Caco-2 (cell line): ENCODE measurements at places on chromosomes 13 and 19. TPM values are rescaled to one million over a fixed set of nuclear protein-coding genes. Genes with fewer than 3 reads are reported as not detected.

DNA sequence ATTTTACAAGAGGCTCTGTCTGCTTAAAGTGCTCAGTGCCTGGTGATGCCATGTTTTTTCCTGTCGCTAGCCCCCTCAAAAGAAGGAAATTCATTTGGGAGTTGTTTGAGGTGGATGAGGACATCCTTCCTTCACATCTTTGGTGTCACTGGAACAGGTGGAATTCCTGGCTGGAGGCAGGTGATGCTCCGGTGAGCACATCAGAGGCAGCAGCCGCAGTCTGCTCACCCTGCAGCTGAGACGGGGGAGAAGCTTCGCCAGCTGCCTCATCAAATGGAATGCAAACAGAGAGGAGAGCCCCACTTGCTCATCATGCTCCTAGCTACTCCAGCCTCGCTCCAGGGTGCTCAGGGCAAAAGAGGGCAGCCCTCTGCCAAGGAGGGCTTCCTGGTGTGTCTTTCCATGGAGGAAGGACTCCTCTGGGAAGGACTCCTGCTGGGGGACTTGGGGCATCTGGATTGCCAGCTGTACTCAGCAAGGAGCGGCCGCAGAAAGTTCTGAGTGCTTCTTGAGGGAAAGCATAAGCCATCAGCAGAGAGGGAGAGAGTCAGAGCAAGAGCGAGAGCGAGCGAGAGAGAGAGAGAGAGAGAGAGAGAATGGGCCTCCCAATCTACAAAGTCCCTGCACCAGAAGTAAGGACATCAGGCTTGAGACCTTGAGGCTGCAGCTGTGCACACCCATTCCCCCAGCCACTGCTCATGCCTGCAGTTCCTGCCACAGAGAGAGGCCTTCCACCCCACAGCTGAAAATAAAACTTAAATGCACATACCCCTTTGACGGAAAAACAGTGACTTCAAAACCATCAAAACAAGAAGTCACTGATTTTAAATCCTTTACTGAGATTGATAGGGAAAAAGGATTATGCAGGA, 74.3 kb upstream of the UBL3 start:
- no peak for DNase-seq

DNA sequence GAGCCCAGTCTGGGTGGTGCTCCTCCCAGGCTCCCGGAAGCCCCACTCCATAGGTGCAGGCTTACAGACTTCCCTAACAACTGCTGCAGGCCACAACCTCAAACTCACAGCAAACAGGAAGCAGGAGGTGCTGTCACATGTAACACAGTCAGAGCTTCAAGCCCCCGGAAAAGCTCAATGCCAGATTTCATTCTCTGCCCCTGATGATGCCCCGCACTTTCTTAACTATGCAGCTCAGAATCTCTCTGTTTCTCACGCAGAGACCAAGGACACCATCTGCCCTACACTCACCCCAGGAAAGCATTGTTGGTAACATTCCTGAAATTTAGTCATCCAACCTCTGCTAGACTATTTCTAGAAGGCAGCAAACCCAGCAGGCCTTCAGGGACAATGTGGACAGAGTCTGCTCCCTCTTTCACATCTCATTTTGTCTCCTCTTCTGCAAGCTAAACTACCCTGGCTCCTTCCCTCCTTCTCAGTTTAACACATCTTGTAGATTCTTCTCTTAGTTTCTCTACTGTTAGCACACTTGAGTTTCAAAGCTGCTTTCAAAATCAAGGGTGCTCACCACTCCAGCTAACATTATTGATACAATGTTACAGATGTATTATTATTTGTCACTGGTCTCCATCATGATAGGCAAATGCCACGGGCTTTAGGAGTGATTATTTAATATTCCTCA, 162.5 kb downstream of the KCTD12 start:
- no peak for DNase-seq

DNA sequence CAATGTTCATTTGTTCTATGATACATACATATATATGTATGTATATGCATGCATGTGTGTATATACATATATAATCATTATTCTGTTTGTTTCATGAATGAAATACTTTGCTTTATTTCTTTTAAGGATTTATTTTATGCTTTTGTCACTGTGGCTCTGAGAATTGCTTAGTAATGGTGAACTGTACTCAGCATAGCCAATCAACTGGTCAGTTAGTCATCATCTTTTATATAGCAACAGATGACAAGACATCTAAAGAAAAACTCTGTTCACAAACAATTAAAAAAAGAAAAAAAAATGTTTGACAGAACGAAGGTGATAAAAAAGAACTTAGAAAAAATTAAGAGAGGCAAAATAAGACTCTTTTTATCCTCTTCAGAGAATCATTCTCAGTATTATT, 1440.3 kb downstream of the PCDH9 start:
- DNase-seq: no peak

Gene FCER2
- not detected in 2 replicates for total RNA-seq
